Ovary (tissue), 10 donors: ENCODE measurements at places on chromosomes 1 and 21. TPM values are rescaled to one million over a fixed set of nuclear protein-coding genes. Genes with fewer than 3 reads are reported as not detected.

The TAS1R1 gene
- total RNA-seq, result 0.20 TPM

The RPTN gene
- total RNA-seq, result not detected

The KMO gene
- 0.40 TPM for total RNA-seq

The NUDT4B gene
- total RNA-seq, result 2.0 TPM

The NCSTN gene
- 67.2 TPM for total RNA-seq

The CD5L gene
- not detected for total RNA-seq

DNA sequence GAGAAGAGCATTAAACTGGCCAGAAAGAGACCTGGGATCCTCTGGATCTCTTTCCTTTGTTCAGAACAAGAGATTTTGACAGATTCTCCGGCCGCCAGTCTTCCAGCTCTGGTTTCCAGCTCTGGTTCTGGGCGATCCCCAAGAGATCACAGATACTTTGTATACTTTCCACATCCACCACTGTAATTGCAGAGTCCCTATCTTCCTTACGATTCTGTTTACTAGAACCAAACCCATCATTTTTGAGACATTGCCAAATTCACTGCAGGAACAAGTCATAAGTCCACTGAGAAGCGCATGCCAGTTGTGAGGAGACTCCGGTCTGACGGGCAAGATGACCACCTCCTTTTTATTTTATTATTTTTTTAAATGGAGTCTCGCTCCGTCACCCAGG, 505.2 kb downstream of the SMYD3 start:
- no peaks in the 10 kb centered on the region for H3K27me3 ChIP-seq
- DNase-seq, result no peak
- no peaks in the 10 kb centered on the region for H3K4me1 ChIP-seq
- no peak overlapping the region for H3K4me3 ChIP-seq
- no peak overlapping the region for H3K27ac ChIP-seq
- no peaks in the 10 kb centered on the region for H3K36me3 ChIP-seq

- H3K4me3 ChIP-seq, result no peak overlapping the region
- H3K27ac ChIP-seq, result peak overlapping the region; percentile 51
- no peaks in the 10 kb centered on the region for H3K27me3 ChIP-seq
- H3K4me1 ChIP-seq, result peaks cover 32% of the 10 kb centered on the region
Measured at GRCh38 chr1:8660411-8660828, 157.0 kb downstream of the RERE start.

- H3K36me3 ChIP-seq, result no peaks in the 10 kb centered on the region
- H3K27me3 ChIP-seq, result no peaks in the 10 kb centered on the region
- no peak for DNase-seq
- H3K27ac ChIP-seq, result no peak overlapping the region
- no peaks in the 10 kb centered on the region for H3K4me1 ChIP-seq
Measured at GRCh38 chr1:215475796-215476481, 91.2 kb upstream of the KCTD3 start.

DNA sequence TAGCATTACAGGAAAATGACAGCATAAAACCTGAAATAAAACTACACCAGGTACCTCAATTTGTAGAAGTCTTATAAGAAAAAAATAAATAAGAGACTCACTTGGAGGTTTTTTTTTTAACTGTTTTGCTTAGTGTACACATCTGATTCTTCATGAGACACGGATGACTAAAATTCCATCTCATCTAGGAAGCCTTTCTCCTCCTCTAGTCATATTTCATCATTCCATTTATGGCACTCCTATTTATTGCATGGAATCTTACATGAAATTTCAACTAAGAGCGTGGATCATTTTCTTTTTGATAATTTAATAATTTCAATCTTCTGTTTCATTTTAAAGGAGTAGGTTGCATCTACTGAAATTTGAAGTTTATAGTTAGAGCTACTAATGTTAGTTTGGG, 1.6 kb upstream of the PTGS2 start:
- H3K4me3 ChIP-seq, result no peak overlapping the region
- DNase-seq, result no peak
- H3K4me1 ChIP-seq, result peaks cover 3% of the 10 kb centered on the region
- H3K27me3 ChIP-seq, result no peaks in the 10 kb centered on the region

GRCh38 chr1:228284521-228284920, 76.7 kb downstream of the OBSCN start:
- no peaks in the 10 kb centered on the region for H3K27me3 ChIP-seq
- H3K4me3 ChIP-seq, result no peak overlapping the region
- no peak for DNase-seq
- H3K4me1 ChIP-seq, result no peaks in the 10 kb centered on the region

GRCh38 chr1:200861937-200862647, 10.7 kb upstream of the GPR25 start:
- H3K4me3 ChIP-seq, result no peak overlapping the region
- no peak for DNase-seq
- no peaks in the 10 kb centered on the region for H3K36me3 ChIP-seq
- H3K4me1 ChIP-seq, result peaks cover 3% of the 10 kb centered on the region
- H3K27ac ChIP-seq, result no peak overlapping the region

- H3K4me3 ChIP-seq, result no peak overlapping the region
- H3K27me3 ChIP-seq, result no peaks in the 10 kb centered on the region
- no peak for DNase-seq
- no peak overlapping the region for H3K27ac ChIP-seq
Measured at GRCh38 chr1:203593723-203594122, 32.9 kb upstream of the ATP2B4 start.

DNA sequence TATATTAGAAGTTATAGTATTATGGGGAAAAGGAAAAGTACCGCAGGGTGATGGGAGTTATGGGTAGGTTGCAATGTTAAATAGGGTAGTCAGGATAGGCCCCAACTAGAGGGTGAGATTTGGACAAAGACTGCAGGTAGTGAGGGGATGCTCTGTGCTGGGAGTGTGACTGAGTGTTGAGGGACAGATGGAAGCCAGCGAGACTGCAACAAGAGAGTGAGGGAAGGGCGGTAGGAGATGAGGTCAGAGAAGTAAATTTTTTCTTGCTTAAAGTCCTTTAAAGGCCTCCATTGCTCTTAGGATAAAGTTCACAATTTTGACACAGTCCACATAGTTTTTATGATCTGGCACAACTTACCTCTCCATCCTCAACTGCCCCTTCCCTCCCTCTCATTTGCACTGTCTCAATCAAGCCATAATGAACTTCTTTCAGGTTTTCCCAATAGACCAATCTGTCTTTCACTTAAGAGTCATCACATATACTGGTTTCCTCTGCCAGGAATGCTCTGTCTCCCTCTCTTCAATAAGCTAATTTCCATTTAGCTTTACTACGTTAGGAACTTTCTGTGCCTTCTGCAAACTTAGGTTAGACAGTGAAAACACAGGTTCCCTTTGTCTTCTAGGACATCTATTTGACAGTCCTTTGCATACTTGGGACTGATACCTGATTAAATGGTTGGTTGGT, 237.7 kb upstream of the CACYBP start:
- H3K27me3 ChIP-seq, result no peaks in the 10 kb centered on the region
- H3K27ac ChIP-seq, result no peak overlapping the region
- H3K36me3 ChIP-seq, result no peaks in the 10 kb centered on the region
- DNase-seq, result no peak
- H3K4me3 ChIP-seq, result no peak overlapping the region
- H3K4me1 ChIP-seq, result no peaks in the 10 kb centered on the region

DNA sequence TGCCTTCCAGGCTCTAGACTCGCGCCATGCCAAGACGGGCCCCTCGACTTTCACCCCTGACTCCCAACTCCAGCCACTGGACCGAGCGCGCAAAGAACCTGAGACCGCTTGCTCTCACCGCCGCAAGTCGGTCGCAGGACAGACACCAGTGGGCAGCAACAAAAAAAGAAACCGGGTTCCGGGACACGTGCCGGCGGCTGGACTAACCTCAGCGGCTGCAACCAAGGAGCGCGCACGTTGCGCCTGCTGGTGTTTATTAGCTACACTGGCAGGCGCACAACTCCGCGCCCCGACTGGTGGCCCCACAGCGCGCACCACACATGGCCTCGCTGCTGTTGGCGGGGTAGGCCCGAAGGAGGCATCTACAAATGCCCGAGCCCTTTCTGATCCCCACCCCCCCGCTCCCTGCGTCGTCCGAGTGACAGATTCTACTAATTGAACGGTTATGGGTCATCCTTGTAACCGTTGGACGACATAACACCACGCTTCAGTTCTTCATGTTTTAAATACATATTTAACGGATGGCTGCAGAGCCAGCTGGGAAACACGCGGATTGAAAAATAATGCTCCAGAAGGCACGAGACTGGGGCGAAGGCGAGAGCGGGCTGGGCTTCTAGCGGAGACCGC, 2.0 kb upstream of the OLIG2 start:
- no peak for DNase-seq
- peaks cover 2% of the 10 kb centered on the region for H3K4me1 ChIP-seq
- no peak overlapping the region for H3K27ac ChIP-seq
- H3K36me3 ChIP-seq, result no peaks in the 10 kb centered on the region
- H3K4me3 ChIP-seq, result no peak overlapping the region

DNA sequence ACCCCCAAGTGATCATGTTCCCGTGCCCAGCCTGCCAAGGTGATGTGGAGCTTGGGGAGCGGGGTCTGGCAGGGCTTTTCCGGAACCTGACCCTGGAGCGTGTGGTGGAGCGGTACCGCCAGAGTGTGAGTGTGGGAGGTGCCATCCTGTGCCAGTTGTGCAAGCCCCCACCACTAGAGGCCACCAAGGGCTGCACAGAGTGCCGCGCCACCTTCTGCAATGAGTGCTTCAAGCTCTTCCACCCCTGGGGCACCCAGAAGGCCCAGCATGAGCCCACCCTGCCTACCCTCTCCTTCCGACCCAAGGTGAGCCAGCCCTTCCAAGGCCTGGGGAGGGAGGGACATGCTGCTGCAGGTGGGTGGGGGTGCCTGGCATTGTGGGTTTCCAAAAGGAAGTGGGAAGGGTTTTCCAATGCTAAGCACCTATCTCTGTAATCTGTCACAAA, 2.3 kb downstream of the TRIM46 start:
- no peak for DNase-seq
- H3K27me3 ChIP-seq, result no peaks in the 10 kb centered on the region
- no peaks in the 10 kb centered on the region for H3K4me1 ChIP-seq
- H3K4me3 ChIP-seq, result no peak overlapping the region
- no peaks in the 10 kb centered on the region for H3K36me3 ChIP-seq
- no peak overlapping the region for H3K27ac ChIP-seq

DNA sequence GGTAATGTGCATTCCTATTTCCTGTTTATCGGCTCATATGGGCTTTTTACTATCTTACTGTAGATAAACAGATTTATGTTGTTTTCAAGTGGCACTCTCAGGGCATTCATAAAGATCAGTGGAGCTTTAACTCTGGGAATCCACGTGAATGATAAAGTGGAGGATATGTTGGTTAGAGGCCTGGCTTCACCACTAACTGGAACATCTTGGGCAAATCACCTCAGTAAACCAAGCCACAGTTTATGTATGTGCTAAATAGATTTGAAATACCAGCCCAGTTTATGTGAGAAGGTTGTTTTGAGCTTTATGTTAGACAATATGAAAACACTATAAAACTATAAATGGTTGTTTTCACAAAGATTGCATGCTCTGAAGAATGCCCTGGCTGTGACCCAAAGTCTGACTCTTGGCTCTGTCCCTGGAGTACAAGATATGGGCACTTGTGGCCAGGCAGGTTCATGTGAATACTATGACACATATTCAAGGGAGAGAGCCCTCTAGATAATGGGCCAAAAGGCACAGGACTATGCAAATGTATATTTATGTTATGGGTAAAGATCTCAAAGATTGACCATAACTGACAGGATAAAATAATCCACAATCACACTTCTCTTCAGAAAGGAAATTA, 36.7 kb downstream of the FAM163A start:
- DNase-seq, result no peak
- no peak overlapping the region for H3K27ac ChIP-seq
- no peaks in the 10 kb centered on the region for H3K27me3 ChIP-seq

GRCh38 chr1:181023265-181024057, 791 bp upstream of the STX6 start:
- DNase-seq, result no peak
- H3K27me3 ChIP-seq, result no peaks in the 10 kb centered on the region
- H3K4me1 ChIP-seq, result no peaks in the 10 kb centered on the region
- peak overlapping the region; percentile 9 for H3K27ac ChIP-seq
- H3K36me3 ChIP-seq, result no peaks in the 10 kb centered on the region
- peak overlapping the region; percentile 8 for H3K4me3 ChIP-seq

DNA sequence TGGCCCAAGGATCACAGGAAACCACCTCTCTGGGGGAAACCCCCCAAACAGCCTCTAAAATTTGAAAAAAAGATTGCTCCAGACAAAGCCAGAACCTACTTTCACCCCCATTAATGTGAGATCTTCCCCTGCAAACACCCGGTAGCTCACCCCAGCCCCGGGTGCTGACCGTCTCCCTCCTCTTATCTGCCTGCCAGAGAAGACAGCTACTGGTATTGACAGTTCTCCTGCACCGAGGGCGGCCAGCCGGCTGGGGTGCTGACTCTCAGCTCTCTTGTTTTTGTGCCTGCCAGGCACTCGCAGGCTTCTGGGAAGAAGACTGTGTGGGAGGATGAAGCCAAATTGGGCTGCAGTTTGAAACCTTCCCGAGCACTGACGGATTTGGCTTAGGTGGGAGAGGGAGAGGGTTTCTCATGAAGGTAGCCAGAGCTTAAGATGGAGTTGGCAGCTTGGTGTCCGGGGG, 48.2 kb downstream of the RASSF5 start:
- no peak overlapping the region for H3K4me3 ChIP-seq
- no peaks in the 10 kb centered on the region for H3K27me3 ChIP-seq
- peaks cover 6% of the 10 kb centered on the region for H3K4me1 ChIP-seq
- no peaks in the 10 kb centered on the region for H3K36me3 ChIP-seq
- no peak overlapping the region for H3K27ac ChIP-seq
- peak; percentile 48 for DNase-seq

DNA sequence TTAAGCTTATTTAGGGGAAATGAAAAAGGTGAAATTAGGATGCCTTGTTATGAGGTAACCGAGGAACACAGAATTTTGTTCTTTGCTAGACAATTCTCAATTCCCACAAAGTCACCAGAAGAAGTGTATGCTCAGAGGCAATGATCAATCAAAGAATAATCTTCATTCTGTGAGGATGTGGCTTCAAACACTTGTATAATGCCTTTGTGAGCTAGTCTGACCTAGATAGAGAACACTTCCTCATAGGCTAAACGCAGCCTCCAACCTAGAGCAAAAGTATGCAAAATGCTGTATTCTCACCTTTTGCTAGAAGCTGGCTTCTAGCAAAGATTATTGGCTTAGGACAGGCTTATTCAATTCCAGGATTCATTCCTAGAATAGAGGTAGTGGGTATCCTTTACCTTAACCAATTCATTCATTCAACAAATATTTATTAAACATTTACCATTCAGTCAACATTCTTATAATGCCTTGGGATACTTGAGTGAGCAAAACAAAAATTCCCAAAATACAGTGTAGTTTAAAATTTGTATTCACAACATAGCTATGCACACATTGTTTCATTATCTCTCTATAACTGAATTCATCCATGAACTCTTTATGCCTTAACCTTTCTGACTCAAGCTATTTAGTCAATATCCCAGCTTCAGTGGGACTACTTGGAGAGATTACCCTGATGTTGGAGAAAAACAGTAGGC, 530.2 kb downstream of the PTPRC start:
- H3K4me1 ChIP-seq, result no peaks in the 10 kb centered on the region
- no peak overlapping the region for H3K27ac ChIP-seq
- H3K27me3 ChIP-seq, result no peaks in the 10 kb centered on the region
- H3K4me3 ChIP-seq, result no peak overlapping the region

DNA sequence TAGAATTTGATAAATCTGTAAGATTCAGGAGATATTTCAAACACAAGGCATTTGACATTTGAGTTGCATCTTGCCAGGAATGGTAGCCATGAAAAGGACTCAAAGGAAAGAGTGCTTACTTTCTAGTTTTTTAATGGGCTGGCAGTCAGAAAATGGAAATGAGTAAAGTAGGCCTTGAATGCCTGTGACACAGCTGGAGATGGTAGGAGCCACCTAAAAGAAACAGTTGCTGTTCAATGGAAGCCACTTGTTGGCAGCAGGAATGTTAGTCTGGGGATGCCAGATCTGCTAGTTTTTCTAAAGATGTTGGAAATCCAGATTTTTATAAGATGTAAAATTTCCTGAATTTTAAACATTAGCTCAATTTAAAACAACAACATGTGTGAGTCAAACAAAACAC, 43.6 kb downstream of the CACHD1 start:
- no peak overlapping the region for H3K4me3 ChIP-seq
- no peaks in the 10 kb centered on the region for H3K36me3 ChIP-seq
- no peak for DNase-seq
- H3K27ac ChIP-seq, result peak overlapping the region; percentile 58
